ENCODE measurements at places on chromosomes 3 and 15.

DNA sequence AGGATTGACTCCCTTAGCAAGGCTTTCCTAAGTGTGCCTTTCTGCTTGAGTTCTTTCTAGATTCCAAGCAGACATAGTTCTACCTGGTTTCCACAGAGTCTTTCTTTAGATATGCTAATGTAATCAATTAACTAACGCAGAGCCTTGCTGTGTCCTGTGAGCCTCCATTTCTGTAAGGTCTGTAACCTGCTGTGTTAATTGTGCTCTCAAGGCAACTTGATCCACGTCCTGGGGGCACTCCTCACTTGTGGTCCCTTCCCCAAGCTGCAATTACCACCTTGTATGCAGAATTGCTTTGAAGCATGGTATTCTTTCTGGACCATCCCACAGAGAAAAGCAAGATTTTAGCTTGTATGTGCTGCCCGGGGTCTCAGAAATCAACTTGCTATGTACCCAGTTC lies 29.5 kb upstream of the THSD4 start:
- no peak for DNase-seq

GRCh38 chr15:75178938-75179745 lies 22.5 kb upstream of the C15orf39 start:
- no peak for DNase-seq

GRCh38 chr15:90789462-90789861 lies 72.3 kb downstream of the BLM start:
- no peak for DNase-seq

DNA sequence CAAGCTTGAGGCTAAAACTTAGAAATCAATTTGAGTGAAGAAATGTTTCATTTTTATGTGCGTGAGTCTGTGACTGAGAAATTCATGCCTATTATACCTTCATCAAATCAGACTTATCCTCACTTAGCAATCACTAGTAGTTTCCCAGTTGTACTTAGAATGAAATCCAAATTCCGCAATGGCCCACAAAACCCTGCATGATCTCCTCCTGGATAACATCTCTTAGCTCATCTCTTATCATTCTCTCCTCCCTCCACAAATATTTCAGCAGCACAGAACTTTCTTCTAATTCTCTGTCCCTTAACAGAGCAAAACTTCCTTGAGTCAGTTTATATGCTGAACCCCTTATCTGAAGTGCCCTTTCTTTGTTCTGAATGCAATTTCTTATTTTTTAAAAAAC lies 198.8 kb upstream of the TGFBR2 start:
- no peak for DNase-seq

GRCh38 chr15:51121118-51121517 lies 26.4 kb upstream of the TNFAIP8L3 start:
- no peak for DNase-seq

- DNase-seq, result no peak
These were observed 1.9 kb downstream of the TEX9 start for GRCh38 chr15:56367156-56367555.

GRCh38 chr3:71962561-71963240 lies 177.8 kb upstream of the PROK2 start:
- DNase-seq, result no peak

GRCh38 chr3:129085165-129085715 lies 24.7 kb downstream of the GP9 start:
- no peak for DNase-seq

- DNase-seq, result no peak
These were observed 70.1 kb downstream of the UQCC5 start for GRCh38 chr3:52606373-52607085.

DNA sequence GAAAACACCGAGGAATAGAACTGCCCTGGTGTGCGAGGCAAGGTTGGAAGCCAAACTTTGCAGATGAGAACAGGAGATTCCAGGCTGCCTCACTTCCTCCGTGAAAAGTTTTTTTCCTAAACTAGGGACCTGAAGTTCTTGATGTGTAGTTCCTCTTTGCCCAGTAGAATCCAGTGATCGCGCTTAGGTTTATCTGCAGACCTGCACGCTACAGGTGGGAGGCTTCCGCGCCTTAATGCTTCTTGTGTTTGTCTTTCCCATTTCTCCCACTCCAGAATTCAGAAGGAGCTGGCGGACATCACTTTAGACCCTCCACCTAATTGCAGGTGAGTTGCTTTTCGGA lies 5.4 kb downstream of the UBE2E1 start:
- no peak for DNase-seq

- DNase-seq, result no peak
These were observed 34.4 kb downstream of the TFRC start for GRCh38 chr3:196047391-196048030.

- no peak for DNase-seq
These were observed 126.3 kb downstream of the DNAJB8 start for GRCh38 chr3:128340198-128340903.

DNA sequence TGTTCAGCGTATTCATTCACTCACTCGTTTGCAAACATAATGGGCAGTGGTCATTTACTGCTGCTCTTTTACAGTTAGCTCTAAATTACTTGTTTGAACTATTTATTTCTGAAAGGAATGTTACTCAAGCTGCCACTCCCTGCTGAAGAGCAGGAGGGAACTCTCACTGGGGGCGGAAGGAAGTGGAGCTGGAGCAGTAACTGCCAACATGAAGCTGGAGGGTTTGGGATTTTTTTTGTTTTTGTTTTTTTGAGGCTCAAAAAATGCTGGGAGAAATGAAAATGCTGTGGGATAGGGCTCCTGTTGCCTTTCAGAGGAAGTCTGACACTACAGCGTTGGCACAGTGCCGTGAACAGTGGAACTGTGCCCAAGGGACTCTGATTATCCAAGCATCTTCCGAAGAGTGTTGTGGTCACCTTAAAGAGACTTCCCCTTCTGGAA lies 44.1 kb downstream of the SENP2 start:
- DNase-seq, result no peak

DNA sequence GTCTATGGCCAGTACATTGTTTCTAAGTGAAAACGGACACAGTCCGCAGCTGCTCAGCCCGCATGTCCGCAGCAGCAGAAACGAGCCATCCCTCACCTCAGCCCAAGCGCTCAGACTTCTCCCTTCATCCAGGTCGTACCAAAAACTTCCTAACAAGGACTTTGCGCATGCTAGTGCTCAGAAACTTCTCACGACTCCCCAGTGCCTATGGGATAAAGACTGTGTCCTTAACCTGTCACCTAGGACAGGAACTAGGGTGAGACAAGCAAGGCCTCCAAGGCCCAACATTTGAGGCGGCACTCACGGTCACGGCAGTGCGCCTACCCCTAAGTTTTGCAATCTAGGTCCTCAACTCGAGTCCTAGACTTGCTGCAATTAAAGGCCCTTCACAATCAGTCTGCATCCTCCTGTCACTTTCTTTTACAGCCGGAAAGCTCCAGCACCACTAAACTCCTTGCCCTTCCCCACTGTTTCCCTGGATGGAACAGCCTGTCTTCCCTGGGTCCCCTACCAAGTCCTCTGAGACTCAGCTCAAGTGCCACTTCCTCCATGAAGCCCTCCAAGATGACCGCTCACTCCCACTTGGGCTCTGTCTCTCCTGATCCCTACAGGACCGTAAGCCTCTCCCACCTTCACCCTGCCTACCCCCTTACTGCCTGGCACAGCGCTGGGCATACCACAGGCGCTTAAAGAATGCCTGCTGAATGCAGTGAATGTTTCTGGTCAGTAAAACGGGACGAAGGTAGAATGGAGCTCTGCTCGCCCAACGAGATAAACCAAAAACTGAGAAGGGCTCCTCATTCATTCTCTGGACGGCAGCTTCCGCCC lies 1.2 kb downstream of the CLN6 start:
- no peak for DNase-seq

GRCh38 chr3:175495331-175495730 lies 636.2 kb downstream of the NAALADL2 start:
- DNase-seq, result no peak

DNA sequence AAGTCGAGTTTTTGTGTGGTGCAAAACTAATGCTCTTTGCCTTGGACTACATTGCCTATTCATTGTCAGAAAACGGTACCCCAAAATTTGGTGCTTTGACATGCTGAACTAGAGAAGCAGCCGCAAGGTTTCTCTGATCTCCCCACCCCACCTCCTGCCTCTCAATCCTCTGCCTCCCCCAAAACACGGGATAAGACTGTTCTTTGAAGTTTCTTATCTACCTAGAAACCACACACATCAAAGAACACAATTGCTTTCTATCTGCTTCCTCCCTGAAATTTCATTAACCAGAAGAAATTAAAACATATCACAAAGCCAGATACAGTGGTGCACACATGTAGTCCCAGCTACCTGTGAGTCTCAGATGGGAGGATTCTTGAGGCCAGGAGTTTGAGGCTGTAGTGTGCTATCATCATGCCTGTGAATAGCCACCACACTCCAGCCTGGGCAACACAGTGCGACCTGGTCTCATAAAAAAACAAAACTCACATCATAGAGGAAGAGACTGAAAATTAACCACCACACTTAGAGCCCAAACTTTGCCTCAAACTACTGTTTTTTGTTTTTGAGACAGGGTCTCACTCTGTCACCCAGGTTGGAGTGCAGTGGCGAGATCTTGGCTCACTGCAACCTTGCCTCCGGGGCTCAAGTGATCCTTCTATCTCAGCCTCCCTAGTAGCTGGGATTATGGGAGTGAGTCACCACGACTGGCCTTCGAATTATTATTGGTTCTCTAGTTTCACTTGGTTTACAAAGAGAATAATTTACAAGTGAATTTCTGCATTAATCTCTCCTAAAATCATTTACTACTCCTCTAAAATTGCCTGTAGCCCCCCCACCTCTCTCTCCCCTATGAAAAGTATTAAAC lies 2.7 kb upstream of the PCNP start:
- no peak for DNase-seq

DNA sequence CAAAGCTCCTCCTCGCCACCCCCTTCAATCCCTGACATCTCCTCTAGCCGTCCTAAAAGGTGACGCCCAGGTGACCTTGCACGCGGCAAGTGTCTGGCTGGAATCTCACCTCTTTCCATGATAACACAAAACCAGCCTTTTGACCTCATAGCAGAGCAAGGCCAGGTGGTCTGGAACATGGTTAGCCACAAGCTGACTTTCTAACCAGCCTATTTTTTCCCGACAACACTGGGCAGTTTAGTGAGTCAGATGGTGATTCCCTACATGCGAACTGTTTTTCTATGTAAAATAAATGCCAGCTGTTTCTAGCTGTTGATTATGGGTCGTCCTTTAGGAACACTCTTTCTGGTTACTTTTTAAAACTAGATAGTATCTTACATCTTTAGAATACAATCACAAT lies 243.0 kb downstream of the CD47 start:
- DNase-seq, result no peak

DNA sequence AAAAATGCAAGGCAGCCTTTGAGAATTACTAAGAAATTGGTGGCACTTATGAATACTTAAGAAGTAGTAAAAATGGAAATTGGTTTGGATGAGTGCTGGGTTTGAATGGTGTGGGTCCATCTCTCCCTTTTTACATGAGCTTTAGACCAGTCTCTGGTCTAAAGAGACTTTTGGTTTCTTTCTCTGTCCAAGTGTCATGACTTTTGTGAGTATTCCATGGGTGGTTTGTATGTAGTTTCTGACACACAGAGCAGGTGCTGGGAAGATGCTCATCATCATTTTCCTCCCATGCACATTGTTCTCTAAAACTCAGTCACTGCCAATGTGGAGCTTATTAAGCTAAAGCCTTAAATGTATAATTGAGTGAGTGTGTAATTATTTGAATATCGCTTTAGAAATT lies 63.5 kb downstream of the KAT2B start:
- no peak for DNase-seq

GRCh38 chr3:152405915-152406802 lies 137.4 kb downstream of the MBNL1 start:
- no peak for DNase-seq

GRCh38 chr15:67937153-67937761 lies 97.4 kb upstream of the RNU6-1 start:
- no peak for DNase-seq

DNA sequence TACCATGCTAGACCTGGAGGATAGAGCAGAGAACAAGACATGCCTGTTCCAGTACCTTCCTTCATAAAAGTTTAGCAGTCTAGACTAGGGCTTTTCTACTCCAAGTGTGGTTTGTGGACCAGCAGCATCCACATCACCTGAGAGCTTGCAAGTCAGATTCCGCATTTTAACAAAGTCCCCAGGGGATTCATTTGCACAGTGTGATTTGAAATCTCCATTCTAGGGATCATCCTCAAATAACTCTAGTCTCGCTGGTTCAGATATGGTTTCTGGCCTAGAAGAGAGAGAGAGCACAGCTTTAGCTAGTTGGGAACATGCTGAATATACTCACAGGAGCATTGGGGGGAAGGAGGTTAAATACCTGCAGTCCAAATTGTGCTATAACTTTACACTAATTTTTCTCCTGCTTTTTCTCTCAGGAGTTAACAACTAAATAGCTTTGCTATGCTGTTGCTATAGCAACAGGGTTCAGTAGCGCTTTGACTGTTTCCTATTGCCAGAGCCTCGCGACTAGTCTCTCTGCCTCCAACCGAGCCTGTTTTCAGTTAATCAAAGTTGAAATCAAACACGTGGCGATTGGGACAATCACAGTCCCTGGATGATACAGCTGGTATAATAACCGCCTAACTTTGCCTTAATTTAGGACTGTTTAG lies 64.0 kb upstream of the RASGRF1 start:
- no peak for DNase-seq

Measured in stimulated activated CD4-positive, alpha-beta T cell treated with anti-CD3 and anti-CD28 coated beads, TNF-alpha, amount 100 ng/mL, for 4 hours (primary cell).